ENCODE measurements at places on chromosomes 1 and 21.

DNA sequence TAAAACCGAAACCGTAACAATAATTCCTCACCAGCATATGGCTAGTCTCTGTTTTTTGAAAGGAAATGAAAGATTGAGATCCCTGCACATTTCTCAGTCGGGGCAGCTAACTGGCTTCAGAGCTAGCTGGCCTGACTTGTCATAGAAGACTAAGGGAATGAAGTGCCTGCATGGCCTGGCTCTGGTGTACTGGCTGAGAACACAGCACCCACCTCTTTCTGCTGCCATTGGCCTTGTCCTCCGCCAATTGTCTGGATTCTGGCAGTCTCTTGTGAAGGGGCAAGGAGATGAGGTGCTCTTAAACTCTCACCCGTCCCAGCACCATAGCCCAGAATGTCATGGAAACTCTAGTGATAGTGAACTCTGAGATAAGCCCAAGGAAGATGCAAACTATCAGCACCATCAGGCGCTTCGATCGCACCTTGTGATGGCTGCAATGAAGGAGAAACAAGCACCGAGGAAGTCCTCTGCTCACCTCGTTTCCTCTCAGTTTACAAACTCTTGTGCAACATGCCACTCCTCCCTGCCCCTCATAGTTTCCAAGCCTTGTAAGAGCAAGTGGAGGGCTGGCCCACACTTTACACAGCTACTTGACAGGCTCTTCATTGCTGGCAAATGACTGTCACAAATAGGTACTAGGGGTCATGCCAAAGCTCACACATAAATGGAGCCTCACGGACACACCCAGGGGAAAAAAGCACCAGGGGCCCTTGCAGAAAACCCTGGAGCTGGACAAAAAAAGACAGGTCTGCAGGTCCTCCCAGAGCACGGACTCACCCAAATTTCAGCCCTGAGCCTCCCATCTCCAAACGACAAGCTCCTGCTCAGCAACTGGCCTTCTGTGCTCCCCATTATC lies 16.4 kb downstream of the INPP5B start:
- DNase-seq, result no peak
- peak overlapping the region; percentile 93 for H3K4me3 ChIP-seq
- peaks cover 10% of the 10 kb centered on the region for H3K36me3 ChIP-seq
- peaks cover 38% of the 10 kb centered on the region for H3K4me1 ChIP-seq

DNA sequence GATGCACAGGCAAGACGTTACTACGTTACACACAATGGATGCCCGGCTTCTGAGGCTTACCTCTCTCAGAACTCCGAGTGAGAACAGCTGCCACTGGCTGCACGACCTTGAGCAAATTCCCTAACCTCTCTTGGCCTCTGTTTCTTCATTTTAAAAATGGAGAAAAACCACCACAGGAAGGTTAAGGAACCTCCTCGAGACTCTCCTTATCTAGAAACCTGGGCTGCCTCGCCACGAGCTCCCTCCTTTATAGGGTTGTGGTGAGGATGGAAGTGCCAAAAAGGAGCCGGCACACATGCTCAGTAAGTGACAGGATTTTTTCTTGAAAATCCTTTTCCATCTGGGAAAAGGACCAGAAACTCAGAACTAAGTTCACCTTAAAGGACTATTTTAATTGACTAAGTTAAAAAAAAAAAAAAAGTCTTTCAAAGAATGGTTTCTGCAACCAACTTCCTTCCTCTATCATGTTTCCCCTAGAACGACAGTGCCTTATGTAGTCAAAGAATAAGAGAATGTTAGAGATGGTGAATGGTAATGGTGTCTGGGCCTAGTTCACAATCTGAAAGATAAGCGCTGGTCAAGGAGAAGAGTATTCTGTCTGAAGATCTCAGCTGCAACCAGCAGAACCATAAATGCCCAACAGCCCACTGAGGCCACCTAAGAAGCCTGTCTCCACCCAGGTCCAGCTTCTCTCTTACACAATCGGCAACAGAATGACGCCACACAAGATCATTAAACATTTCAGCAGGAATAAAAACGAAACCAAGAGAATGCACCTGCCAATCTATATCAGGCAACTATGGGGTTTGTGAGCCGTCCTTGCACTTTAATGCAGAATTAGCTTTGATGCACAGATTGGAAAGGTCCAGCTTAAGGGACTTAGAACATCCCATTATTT lies 64.9 kb downstream of the SLC45A1 start:
- H3K27me3 ChIP-seq, result no peaks in the 10 kb centered on the region
- peak overlapping the region; percentile 55 for H3K4me3 ChIP-seq
- peaks cover 21% of the 10 kb centered on the region for H3K36me3 ChIP-seq
- no peak overlapping the region for H3K27ac ChIP-seq

DNA sequence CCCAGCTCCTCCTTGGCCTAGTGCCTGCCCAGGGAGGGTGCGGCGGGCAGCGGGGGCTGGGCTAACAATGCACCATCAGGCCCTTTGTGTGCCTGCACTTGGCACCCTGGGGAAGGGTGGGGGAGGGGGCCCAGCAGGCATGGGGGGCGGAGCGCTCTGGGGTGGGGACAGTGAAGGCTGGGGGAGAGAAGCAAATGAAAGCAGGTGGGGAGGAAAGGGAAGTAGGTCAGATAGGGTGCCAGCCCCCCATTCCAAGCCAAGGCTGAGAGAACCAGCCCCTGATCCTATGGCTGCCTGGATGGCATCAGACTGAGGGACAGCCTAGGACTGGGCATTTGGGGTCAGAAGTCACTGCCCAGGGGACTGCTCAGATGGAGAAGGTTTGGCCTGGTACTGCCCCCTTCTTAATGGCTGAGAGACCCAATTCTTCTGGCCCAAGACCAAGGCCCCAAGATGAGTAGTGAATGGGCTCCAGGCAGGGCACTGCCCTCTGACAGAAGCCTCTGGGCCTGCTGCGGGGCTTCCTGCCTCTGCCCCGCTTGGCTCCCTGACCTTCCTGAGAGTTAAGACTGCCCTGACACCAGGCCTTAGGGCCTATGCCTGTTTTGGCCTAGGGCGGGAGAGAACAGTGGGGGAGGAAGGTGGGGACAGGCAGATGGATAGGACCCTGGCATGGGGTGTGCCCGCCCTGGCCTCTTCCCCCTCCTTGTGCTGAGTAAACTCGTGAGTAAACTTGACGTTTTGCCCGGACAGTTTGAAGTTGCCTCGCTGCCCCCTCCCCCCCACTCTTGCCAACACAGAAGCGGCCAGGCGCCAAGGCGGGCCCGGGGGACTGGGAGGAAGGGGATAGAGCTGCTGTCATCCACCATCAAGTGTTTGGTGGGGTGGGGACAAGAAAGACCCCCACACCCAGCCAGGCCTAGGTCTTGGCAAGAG lies 2.7 kb downstream of the ZBTB7B start:
- DNase-seq, result no peak
- peak overlapping the region; percentile 94 for H3K4me3 ChIP-seq

- H3K4me1 ChIP-seq, result no peaks in the 10 kb centered on the region
- H3K27ac ChIP-seq, result no peak overlapping the region
- H3K36me3 ChIP-seq, result no peaks in the 10 kb centered on the region
- no peak for DNase-seq
- H3K4me3 ChIP-seq, result no peak overlapping the region
- H3K27me3 ChIP-seq, result peaks cover 18% of the 10 kb centered on the region
These were observed 115.8 kb upstream of the ZNF678 start for GRCh38 chr1:227447531-227447990.

GRCh38 chr1:203440771-203441170 lies 34.8 kb upstream of the PRELP start:
- peaks cover 39% of the 10 kb centered on the region for H3K27me3 ChIP-seq
- no peak for DNase-seq
- no peaks in the 10 kb centered on the region for H3K4me1 ChIP-seq
- no peak overlapping the region for H3K27ac ChIP-seq

DNA sequence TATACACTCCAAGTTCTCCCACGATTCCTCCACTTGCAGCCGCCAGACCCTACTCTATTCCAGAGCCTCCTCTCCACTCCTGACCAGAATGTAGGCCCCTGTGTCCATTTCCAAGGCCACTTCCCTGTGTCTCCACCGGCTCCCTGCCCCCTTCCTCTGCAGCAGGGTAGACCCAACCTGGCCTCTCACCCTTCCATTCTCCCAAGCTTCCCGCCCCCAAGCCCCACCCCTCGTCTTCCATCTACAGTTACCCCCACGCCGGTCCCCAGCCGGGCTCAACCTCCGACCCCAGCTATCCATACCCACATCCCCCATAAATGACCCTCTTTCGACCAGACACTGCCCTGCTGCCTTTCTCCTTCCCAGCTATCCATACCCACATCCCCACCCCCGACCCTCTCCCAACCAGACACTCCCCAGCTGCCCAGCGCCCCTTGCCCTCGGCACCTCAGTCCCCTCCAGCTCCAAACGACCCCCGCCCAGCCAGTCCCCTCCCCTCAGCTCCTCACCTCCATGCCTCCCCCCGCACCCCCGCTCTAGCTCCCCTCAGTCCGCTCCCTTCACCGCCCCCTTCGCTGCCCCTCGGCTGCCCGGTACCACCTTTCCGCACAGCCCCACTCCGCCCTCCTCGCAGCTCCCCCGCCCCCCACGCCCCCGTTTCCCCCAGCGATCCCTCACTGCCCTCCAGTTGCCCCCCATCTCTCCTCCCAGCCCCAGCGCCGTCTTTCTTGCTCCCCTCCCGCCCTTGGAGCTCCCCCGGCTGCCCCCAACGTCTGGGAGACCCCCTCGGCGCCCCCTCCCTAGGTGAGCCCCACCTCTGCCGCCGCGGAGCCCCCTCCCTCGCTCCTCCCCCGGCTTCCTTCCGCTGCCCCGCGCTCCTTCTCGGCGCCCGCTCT lies 670 bp downstream of the RAB3B start:
- peak overlapping the region; percentile 68 for H3K27ac ChIP-seq
- peak overlapping the region; percentile 74 for H3K4me3 ChIP-seq
- peaks cover 8% of the 10 kb centered on the region for H3K36me3 ChIP-seq
- no peak for DNase-seq
- H3K27me3 ChIP-seq, result peaks cover 38% of the 10 kb centered on the region

- no peak overlapping the region for H3K4me3 ChIP-seq
- H3K4me1 ChIP-seq, result peaks cover 5% of the 10 kb centered on the region
- no peaks in the 10 kb centered on the region for H3K36me3 ChIP-seq
- H3K27ac ChIP-seq, result no peak overlapping the region
- H3K27me3 ChIP-seq, result peaks cover 12% of the 10 kb centered on the region
- DNase-seq, result no peak
These were observed 4.1 kb upstream of the REG4 start for GRCh38 chr1:119815361-119815760.

- peak overlapping the region; percentile 29 for H3K27ac ChIP-seq
- H3K4me1 ChIP-seq, result peaks cover 62% of the 10 kb centered on the region
- no peaks in the 10 kb centered on the region for H3K27me3 ChIP-seq
- no peak overlapping the region for H3K4me3 ChIP-seq
These were observed 11.1 kb downstream of the VSIG8 start for GRCh38 chr1:159851407-159851806.

DNA sequence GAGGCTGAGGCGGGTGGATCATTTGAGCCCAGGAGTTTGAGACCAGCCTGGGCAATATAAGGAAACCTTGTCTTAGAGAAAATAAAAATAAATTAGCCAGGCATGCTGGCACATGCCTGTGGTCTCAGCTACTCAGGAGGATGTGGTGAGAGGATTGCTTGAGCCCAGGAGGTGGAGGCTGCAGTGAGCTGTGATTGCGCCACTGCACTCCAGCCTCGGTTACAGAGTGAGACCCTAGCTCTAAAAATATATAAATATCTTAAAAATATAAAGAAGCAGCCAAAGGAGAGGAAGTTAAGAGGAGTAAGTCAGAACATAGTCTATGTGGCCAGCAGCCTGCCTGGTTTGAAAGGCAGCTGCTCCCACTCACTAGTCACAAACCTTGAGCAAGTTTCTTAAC lies 4.5 kb upstream of the IL10RB start:
- H3K27ac ChIP-seq, result no peak overlapping the region
- H3K4me1 ChIP-seq, result peaks cover 28% of the 10 kb centered on the region
- no peak overlapping the region for H3K4me3 ChIP-seq
- peaks cover 33% of the 10 kb centered on the region for H3K36me3 ChIP-seq
- no peaks in the 10 kb centered on the region for H3K27me3 ChIP-seq

DNA sequence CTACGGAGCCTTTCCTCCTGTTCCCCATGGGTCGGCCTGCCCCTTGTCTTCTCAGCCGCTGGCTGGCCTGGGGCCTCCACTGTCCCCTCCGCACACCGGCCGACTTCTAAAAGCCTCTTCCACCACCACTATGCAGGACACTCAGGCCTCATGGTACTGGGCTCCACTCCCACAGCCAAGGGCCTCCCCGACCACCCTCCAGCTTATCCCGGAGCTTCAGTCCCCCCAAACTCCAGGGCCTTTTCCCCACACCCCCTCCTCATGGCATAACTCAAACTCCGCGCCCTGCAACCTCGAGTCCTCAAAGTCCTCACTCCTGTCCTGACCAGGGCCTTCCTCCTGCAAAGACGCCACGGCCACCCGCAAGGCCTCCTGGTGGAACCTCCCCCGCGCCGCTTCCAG lies 2.0 kb downstream of the LRRC41 start:
- H3K27ac ChIP-seq, result peak overlapping the region; percentile 98
- peaks cover 24% of the 10 kb centered on the region for H3K36me3 ChIP-seq
- peak overlapping the region; percentile 99 for H3K4me3 ChIP-seq
- peaks cover 37% of the 10 kb centered on the region for H3K4me1 ChIP-seq
- H3K27me3 ChIP-seq, result no peaks in the 10 kb centered on the region
- no peak for DNase-seq

DNA sequence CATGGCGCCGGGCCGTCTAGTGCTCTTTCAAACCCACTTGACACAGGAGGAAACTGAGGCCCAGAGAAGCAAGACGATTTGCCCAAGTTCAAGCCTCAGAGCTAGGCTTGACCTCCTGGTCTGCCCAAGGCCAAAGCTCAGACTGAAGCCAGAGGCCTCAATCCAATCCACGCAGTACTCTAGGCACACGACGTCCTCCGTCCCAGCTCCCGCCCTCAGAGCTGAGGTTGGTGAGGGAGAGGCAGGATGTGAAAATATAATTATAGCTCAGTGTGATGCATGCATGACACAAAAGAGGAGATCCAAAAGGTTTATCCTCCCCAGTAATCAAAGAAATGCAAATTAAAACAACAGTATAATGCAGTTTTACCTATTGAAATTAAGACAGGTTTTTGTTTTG lies 15.5 kb upstream of the ADGRB2 start:
- peaks cover 41% of the 10 kb centered on the region for H3K27me3 ChIP-seq
- H3K27ac ChIP-seq, result no peak overlapping the region
- H3K36me3 ChIP-seq, result peaks cover 2% of the 10 kb centered on the region
- H3K4me1 ChIP-seq, result no peaks in the 10 kb centered on the region
- H3K4me3 ChIP-seq, result no peak overlapping the region

DNA sequence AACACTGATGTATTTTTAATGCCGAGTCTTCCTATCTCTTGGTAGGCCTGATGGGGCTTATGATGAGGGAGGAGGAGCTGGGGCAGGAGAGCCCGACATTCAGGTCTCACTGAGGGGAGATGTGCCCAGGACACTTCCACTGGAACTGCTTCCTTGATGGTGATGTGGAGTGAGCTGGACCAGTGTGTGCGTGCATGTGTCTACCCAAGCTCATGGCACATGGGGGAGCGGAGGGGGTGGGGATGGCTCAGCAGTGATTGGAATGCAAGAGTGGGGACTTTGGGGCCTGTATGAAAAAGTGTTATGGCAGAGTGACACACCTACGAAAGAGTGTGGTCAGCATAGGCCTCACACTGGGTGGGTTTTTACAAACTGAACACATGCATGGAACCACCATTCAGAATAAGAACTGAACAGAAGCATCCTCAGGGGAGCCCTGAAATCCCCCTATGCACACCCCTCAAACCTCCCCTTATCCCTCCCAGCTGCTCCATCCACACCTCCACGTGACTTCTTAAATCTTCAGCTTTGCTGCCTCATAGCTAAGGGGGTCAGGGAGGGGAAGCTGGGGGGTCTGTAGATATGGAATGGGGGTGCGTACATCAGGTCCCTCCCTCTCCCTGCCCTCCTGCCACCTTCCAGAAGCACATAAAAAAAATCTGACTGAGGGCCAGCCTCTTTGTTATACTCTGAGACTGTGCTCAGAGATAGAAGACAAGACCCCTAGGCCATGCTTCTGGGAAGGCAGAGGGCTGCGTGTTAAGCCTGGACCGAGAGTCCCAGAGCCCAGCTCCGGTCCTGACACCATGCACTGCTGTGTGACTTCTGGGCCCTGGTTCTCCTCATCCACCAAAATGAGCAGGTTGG lies 11.6 kb downstream of the IL6R start:
- H3K27me3 ChIP-seq, result no peaks in the 10 kb centered on the region
- no peak overlapping the region for H3K27ac ChIP-seq
- no peak overlapping the region for H3K4me3 ChIP-seq
- no peak for DNase-seq
